ENCODE measurements at places on chromosomes 5 and 9.
A peak's percentile ranks its signal among the peaks of the same experiment; 100 is the strongest.

- DNase-seq = no peak
Observed at GRCh38 chr9:13778631-13779030, 499.1 kb upstream of the MPDZ start.

DNA sequence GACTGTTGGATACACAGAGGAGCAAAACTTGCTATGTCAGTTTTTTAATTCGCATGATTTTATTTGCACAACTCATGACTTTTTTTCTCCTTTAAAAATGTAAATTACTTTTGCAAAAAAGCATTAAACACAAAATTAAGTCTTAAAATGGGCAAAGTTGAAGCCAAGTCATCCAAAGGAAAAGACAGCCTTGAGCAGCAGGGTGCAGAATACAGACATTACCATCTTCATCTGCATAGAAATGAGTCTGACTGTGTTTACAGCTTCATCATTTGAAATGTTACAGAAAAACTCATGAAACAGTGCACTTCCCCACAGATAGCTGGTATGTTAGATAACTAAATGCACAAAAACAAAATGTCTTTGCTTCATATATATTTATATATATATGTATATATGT is 101.4 kb downstream of the TSSK1B start:
- no peak for DNase-seq

- DNase-seq = no peak
Observed at GRCh38 chr5:16983972-16984371, 47.9 kb upstream of the MYO10 start.

DNA sequence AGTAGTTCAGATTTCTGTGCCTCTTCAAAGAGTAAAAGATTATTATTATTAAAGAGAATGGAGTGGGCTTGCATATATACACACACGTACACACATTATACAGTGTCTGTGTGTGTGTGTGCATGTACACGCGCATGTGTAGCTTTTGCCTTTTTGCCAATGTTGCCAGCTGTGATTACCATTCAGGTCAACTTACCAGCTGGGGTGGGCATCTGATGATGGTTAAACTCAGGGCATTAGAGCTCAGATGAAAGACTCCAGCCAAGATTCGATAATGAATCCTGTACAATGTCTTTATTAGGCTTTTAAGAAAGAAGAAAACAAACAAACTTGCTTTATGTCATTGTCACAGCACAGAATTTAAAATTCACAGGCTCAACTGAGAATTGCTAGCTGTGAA is 296.5 kb upstream of the DMAC1 start:
- DNase-seq = no peak

GRCh38 chr5:158635565-158635964 is 464.2 kb downstream of the EBF1 start:
- DNase-seq = no peak

GRCh38 chr9:137218754-137219271 is 3.2 kb downstream of the RNF208 start:
- no peak for DNase-seq

- DNase-seq = no peak
Observed at GRCh38 chr5:142817949-142818431, 47.8 kb downstream of the ARHGAP26 start.

GRCh38 chr9:89657765-89658164 is 53.0 kb downstream of the GADD45G start:
- DNase-seq = no peak

GRCh38 chr9:133727277-133727875 is 10.8 kb downstream of the SARDH start:
- no peak for DNase-seq

GRCh38 chr5:150764530-150764929 is 5.7 kb upstream of the DCTN4 start:
- no peak for DNase-seq

GRCh38 chr9:104858271-104858670 is 69.7 kb downstream of the ABCA1 start:
- DNase-seq = no peak

- no peak for DNase-seq
Observed at GRCh38 chr9:68769852-68770251, 64.8 kb downstream of the PIP5K1B start.

DNA sequence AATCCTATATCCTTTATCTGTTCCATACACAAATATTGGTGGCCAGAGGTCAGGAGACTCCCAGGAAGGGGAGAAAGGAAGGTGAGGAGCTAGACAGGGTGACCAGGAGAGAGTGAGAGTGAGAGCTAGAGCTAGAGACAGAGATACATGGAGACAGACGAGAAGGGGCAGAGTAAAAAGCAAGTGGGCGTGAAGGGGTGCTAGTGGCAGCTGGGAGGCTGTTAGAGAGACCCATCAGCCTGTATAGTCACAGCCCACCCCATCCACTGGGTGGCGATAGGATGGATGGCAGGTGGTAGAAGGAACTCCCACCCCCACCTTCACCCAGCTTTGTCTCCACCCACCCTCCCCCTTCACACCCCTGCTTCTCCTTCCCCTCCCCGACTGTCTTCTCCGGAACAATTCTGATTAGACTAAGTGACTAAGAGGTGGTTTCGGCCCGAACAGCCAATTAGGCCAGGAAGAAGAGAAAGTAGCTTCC is 32.8 kb downstream of the PCDH1 start:
- DNase-seq = no peak

GRCh38 chr5:76978869-76979268 is 26.0 kb downstream of the CRHBP start:
- DNase-seq = no peak

GRCh38 chr5:23629396-23629795 is 122.0 kb downstream of the PRDM9 start:
- no peak for DNase-seq

DNA sequence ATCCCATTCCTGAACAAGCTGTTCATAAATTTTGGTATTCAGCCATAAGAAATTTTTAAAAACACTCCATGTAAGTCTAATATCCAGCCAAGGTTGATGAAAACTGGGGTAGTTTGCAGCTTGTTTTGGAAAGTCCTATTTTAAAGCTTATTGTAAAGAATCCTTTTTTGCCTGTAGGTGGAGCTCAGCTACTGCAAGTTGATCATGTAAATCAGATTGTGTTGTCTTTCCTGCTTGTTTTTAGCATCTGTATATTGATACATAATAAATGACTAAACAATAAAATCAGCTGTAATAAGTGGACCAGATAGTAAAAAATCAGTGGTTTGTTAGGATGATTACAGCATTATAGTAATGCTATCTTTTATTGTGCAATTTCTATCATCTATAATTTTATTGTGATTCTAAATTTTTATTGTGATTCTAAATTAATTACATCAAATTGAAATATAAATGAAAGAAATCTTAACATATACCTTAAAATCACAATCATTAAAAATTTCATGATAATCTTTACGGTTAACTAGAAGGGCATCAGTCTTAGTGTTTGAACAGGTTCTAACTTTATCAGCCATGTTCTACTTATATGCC is 42.4 kb downstream of the CWC27 start:
- peak; percentile 9 for DNase-seq

DNA sequence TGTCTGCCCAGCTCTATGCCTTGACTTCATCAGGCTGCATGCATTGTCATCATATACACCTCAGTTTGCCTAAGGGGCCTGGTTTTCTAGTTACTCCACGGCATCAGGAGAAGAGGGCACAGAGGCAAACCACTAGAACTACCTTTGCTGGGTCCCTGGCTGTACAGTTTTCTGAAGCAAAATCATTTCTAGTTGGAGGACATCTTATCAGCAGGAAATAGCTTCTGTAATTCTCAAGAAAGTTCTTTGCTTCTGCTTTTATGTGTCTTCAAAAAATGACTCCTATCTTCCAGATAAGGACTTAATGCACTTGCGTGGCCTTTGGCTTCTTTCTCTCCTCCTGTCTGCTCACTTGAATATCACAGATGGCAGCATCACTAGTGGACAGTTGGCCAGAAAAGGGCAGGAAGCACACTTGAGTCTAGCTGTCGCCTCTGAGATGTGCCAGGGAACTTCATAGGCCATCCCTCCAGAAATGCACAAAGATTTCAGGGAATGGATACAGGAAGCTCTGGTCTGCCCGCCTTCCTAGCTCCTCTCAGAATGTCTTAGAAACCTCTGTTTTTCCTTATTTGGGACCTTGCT is 22.4 kb upstream of the LTC4S start:
- no peak for DNase-seq

GRCh38 chr5:155605920-155606319 is 592.4 kb downstream of the KIF4B start:
- no peak for DNase-seq

DNA sequence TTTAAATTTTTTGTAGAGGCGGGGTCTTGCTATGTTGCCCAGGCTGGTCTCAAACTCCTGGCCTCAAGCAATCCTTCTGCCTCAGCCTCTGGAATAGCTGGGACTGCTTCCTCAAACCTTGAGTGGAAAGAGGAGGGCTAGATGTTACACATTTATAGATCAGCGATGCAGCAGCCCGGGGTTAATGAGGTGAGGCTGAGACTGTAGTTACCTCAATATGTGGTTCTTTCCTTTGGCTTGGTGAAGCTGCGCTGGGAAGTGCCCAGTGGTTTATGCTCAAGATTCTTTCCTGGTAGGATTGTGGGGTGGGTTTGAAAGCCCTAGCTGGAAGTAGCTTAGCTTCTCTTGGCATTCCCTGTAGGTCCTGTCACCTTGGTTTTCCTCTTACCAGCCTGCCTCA is 22.5 kb downstream of the ZNF618 start:
- no peak for DNase-seq

DNA sequence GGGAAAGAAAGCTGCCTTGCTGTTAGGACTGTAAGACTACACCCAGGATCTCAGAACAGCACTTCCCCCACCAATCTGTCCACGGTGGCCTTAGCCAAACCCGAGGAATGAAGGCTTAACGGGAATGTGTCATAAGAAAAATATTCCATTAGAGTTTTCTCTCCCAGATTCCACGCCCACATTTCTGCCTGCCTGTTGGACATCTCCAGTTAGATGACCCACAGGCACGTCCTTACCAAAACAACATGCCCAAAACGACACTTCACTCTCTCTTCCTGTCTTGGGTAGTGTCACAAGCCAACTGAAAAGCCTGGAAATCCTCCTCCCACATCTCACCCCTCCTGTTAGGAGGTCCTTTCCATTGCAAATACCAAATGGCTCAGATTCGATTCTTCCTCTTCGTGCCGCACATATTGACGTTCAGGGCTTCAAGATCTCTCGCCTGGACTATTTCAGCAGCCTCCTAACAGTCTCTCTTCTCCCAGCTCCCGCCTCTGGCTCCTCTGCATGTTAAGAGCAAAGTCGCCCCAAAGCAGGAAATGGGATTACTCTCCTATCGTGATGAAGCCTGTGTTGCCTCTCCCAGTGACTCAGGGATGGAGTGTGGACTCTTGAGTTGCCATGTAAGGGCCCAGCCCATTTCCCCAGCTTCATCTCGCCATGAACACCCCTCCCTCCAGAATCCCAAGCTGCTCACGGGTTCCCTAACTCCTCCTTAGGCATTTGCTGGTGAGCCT is 159.3 kb downstream of the NR3C1 start:
- no peak for DNase-seq

DNA sequence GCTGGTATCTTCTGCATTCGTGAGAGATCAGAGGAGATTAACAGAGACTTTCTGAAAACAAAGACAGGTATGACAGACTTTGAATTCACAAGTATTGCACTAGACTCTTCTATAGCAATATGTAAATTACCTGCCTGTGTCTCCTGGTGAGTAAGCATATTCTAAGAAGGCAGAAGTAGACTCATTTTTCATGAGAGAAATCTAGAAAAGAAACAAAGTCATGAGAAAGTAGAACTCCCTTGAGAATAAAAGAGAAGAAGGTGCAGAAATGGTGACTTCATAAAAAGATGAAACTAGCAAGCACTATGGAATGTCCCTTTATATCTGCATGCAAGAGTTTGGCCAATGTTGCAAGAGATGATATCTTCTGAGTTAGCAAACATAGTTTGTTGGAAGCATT is 419.8 kb downstream of the DMRT2 start:
- DNase-seq = no peak

GRCh38 chr5:62316176-62316502 is 10.1 kb downstream of the KIF2A start:
- no peak for DNase-seq
